Stimulated activated CD4-positive, alpha-beta T cell treated with anti-CD3 and anti-CD28 coated beads, Interleukin-15, amount 100 ng/mL, for 1 hour (primary cell): ENCODE measurements at places on chromosomes 2 and 18.

DNA sequence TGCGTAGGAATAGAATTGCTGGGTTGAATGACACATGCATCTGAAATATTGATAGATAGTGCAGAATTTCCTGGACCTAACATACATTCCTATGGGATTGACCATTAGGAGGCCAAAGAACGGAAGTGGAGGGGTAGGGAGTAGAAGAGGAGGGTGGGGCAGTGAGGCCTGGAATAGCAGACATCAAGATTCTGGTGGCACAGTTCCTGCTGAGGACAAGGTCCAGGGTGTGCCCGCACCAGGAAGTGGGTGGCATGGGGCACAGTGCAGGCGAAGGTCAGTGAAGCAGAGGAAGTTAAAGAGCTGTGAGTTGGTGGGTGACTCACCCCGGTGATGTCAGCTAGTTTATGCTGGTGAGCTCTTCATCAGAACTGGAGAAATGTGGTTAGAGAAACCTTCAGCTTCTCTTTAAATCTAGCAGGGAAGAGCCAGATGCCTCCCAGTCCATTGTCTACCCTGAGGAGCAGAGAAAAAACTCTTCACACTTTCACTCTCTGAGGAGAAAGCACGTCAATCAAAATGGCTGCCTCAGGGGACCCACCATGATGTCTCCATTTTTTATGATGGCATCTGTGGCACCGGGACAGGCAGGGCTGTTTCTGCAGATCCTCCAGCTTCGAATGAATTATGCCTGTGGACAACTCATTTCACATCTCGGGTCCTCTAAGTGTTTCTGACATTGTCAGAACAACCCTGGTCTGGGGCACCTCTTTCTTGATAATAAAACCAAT lies 55.9 kb upstream of the CTLA4 start:
- DNase-seq, result peak; percentile 36

- no peak for DNase-seq
These were observed 38.3 kb downstream of the KLHL29 start for GRCh38 chr2:23423062-23423872.

DNA sequence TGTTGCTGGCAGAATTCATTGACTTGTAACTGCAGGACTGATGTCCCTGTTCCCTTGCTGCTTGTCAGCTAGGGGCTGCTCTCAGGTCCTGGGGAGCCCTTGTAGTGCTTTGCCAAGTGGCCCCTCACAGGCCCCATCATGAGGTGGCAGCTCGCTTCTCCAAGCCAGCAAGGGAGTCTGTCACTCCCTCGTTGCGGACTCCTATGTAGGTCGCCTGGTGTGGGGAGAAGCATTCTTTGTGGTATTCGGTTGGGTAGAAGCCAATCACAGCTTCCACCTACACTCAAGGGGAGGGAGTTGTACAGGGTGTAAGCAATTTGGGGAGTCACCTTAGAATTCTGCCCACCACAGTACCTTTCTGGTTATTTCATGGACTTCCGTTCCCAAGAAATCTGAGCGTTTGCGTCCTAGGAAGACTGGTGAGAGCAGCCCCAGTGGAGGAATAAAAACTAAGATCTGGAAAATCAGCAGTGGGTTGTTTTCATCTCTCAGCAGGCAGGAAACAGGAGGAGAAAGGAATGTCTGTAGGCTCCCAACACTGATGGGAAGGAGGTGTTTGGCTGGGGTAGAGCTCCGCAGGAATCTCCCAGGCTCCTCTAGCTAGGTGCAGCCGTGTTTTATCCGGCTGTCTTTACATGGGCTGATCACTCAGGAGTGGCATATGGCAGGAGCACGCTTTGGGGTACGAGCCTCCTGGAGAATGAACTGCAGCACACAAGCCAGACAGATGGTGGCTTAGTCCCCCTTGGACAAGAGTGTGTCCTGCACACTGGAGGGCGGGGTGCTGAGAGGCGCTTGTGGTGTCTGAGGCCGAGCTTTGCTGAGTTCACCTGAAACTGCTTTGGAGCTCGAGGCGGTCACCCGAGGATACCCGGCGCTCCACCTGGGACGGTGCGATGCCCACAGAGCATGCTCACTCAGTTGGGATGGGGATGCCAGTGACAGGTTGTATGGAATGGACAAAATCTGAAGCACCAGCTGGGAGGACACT lies 58.3 kb downstream of the LDLRAD4 start:
- no peak for DNase-seq

DNA sequence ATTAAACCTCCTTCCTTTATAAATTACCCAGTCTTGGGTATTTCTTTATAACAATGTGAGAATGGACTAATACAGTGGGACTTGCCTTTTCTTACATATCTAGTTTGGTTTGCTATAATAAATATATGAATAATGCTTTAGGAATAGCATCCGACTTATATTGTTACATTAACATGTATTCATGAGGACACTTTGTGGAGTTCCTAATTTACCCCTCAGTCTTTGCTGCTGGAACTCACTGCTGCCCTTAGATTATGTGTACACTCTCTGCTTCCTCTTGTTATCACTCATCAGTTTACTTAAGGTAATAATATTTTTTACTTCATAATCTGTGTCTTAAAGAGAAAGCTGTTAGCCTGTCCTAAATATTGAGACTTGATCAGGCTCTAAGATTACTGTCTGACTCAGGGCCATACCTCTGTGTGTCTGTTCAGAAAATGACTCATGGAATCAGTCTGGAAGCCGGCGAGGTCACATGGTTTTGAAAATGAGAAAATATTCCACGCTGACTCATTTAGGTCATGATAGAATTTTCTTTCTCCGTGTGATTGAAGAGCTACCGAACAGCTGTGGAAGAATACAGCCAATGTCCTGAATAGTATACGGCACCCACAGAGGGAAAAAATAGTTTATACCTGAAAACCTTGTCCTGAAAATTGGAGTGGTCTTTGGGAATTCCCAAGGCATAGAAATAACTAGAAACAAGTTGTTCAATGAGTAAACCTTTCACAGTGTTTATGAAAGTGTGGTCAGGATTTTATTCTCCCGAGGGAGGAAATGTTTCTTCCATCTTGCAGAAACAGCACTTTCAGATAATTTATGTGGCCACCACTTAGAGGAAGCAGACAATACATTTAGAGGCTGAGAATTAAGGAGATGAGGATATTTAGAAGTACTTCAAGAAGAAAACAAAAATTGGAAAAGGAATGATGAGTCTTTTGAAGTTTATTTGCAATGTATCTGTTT lies 156.4 kb downstream of the DSEL start:
- no peak for DNase-seq

GRCh38 chr2:83817511-83817910 lies 641.6 kb downstream of the SUCLG1 start:
- DNase-seq, result no peak

GRCh38 chr2:221817052-221817451 lies 244.9 kb upstream of the EPHA4 start:
- no peak for DNase-seq

DNA sequence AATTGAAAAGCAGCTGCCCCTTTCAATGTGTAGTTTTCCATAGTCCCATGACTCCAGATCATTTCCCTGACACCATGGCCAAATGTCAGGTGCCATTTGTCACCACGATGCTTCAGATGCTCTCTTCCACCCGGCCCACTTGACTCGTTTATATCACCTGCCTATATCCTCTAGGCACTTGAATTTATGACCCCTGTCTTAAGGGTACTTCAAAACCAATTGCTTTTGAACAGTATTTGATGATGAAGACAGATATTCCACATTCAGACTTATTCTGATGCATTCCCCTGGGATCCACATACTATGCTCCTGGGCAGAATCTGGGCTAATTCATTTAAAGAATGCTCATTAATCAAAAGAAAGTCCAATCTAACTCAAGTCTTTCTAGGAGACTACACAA lies 16.9 kb upstream of the RHBDD1 start:
- DNase-seq, result no peak

DNA sequence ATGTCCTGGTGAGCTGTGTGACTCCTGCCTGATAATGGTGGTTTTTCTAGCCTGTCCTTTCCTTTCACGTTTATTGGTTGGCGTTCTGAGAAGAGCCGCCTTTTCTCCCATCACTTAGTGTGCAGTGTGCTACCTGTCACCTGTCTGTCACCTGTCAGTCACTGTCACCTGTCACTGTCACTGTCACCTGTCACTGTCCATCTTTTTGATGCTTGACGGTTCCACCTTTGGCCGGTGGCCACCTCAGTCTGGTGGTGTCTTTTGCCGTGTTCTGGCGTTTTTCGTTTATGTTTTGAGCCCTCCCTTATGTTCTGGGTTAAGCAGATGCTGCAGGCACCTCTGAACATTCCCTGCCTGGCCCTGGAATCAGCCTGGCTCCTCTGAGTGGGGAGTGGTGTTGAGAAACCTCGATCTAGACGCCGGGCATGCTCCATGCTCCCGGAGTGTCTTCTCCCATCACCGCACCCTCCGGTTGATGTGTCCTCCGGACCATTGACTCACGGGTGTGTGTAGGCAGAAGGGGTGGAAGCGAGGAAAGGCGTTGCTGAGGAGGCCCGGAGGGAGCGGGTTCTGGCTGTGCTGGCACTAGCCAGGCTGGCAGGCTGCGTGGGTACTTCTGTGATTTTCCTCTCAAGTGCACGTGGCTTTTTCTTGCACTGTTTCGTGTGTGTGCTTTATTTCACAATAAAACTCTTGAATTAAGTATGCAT lies 20.7 kb downstream of the DTYMK start:
- no peak for DNase-seq

DNA sequence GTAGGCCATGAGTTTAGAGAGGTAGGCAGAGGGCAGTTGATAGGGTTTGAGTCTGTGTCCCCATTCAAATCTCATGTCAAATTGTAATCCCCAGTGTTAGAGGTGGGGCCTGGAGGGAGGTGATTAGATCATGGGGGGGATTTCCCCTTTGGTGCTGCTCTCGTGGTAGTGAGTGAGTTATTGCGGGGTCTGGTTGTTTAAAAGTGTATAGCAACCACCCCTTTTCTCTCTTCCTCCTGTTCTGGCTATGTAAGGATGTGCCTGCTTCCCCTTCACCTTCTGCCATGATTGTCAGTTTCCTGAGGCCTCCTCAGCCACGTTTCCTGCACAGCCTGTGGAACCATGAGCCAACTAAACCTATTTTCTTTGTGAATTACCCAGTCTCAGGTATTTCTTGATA lies 25.5 kb downstream of the MARCHF4 start:
- no peak for DNase-seq

DNA sequence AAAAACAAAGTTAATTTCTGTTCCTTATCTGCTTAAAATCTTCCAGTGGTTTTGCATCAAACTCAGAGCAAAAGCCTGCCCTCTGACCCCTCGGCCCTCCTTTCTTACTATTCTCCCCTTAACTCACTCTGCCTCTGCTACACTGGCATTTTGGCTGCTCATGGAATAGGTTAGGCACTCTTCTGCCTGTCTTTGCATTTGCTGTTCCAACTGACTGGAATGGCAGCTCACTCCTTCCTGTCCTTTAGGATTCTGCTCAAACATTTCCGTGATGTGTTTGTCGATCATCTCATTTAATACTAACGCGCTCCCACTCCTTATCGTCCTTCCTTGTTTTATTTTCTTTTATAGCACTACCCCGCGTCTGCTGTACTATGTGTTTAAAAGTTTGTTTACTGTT lies 815 bp downstream of the CEBPZ start:
- DNase-seq, result no peak

- no peak for DNase-seq
These were observed 32.7 kb upstream of the RPE start for GRCh38 chr2:209969692-209970091.

GRCh38 chr18:62280786-62281185 lies 44.3 kb upstream of the TNFRSF11A start:
- no peak for DNase-seq

GRCh38 chr18:26802330-26803200 lies 62.9 kb downstream of the AQP4 start:
- no peak for DNase-seq

- DNase-seq, result no peak
These were observed at the start of gene HOXD8 for GRCh38 chr2:176128982-176129796. Gene HOXD8 (plus strand): TSS chr2:176129705. CDS start chr2:176130367, 662 bp downstream.

GRCh38 chr2:65411056-65411795 lies 21.2 kb downstream of the SPRED2 start:
- DNase-seq, result no peak

DNA sequence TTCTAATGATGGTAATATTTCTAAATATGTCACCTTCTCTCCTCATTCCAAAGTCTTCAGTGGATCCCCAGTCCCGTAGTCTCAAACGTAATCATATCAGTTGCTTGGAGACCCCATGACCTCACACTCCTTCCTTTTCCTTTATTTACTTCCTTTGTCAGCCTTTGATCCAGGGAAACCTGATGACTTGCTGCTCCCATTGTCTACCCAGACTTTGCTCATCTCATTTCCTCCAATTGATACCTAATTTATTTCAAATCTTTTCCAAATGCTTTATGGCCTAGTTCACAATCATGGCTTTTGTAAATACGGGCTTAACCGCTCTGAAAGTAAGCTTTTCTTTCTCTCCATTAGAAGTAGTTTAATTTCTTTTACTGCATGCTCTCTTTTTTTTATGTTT lies 402.4 kb upstream of the CYRIA start:
- no peak for DNase-seq

DNA sequence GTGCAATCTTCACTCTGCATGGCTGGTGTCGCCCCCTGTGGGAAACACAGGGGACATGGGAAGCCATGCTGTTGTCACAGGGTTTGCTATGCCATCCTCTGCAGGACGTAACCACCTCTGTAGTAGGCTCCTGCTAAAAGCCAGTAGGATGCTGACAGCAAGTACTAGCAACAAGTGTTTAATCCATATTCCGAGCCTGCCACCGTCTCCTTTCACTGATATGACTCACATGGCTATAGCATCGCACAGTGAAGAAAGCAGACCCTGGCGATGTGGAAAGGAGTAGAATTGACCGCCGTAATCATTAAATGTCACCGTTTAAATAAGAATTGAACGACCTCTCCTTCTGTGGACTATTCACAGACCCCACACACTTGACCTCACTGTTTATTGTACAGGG lies 57.8 kb downstream of the CD8B2 start:
- no peak for DNase-seq
